ENCODE measurements at places on chromosomes 4 and X. TPM values are rescaled to one million over a fixed set of nuclear protein-coding genes. Genes with fewer than 3 reads are reported as not detected.

The TRIM60 gene
- total RNA-seq, result not detected

DNA sequence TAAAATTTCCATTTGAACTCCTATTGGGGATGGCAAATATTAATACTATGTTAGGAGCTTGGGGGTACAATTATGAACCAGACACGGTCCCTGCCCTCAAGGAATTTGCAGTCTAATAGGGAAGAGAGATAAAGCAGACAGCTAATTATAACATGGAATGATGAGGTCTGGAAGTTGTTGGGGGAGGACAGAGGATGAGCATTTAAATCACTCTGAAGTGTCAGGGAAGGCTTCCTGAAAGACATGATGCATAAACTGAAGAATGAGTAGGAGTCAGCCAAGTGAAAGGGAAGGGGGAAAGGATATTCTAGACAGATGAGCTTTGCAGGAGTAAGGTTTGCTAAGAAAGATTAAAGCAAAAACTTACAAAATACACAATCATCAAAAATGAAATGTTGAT lies 15.9 kb downstream of the PLAC1 start:
- H3K4me3 ChIP-seq, result no peak overlapping the region
- no peaks in the 10 kb centered on the region for H3K36me3 ChIP-seq
- H3K27me3 ChIP-seq, result no peaks in the 10 kb centered on the region
- H3K27ac ChIP-seq, result no peak overlapping the region
- H3K4me1 ChIP-seq, result no peaks in the 10 kb centered on the region
- DNase-seq, result no peak

- no peak overlapping the region for H3K4me3 ChIP-seq
- peak; percentile 9 for DNase-seq
- H3K27ac ChIP-seq, result no peak overlapping the region
- H3K4me1 ChIP-seq, result peaks cover 9% of the 10 kb centered on the region
- H3K36me3 ChIP-seq, result no peaks in the 10 kb centered on the region
- H3K27me3 ChIP-seq, result peaks cover 3% of the 10 kb centered on the region
Measured at GRCh38 chr4:107757864-107758476, 37.9 kb upstream of the PAPSS1 start.

GRCh38 chr4:14650127-14650526 lies 352.2 kb upstream of the CPEB2 start:
- H3K4me1 ChIP-seq, result peaks cover 10% of the 10 kb centered on the region
- H3K36me3 ChIP-seq, result no peaks in the 10 kb centered on the region
- no peak overlapping the region for H3K4me3 ChIP-seq
- no peak overlapping the region for H3K27ac ChIP-seq
- DNase-seq, result no peak

Measured in osteoblast (primary cell).